ENCODE measurements at places on chromosomes 6 and 20.

DNA sequence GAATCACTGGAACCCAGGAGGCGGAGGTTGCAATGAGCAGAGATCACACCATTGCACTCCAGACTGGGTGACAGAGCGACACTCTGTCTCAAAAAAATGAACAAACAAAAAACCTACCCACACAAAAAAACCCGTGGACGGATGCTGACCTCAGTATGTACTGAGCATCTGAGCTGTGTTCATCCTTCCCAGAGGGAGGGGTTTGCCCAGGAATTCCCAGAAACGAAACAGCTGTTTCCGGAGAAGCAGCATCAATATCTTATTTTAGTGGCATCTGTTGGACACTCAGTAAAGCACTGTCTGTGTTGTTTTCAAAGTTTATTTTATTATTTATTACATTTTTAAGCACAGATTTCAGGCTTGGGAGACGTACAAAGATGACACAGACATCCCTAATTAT, 18.7 kb downstream of the NANP start:
- DNase-seq, result no peak

DNA sequence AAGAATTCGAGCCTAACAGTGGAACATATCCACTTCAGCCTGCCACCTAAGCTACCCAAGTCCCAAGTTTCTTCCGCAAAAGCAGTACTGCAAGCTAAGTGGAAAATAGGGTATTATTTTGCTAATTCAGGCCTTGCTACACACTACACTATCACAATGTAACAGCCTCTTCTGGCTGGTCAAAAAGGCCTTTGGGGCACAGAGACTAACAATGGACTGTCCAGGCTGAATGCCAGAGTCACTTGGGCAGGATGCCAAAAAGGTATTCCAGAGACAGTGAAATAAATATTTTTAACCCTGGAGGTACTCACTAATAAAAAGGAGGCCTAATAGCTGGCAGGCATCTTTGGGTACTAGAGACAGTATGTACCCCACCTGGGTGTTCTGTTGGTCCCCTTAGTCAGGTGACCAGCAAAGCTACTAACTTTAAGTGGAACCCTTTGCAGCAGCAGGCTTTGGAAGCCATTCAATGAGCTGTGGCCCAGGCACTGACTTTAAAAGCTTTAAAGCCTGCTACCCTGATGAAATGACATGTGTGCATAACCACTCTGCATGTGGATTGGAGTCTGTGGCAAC, 692.1 kb downstream of the HTR1B start:
- no peak for DNase-seq

DNA sequence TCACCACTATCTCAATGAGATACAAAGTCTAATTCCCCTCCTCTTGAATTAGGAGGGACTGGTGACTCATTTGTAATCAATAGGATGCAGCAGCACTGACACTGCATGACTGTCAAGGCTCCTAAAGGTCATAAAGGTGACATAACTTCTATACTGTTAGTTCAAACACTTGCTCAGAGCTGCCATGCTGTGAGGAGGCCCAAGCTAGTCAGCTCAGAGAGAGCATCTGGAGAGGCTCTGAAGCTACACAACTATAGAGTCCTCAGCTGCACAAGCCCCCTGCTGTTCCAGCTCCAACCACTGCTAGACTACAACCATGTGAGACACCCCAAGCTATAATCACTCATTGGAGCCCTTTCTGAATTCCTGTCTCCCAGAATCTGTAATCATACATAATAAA, 17.0 kb upstream of the HEY2 start:
- no peak for DNase-seq

- no peak for DNase-seq
Observed at GRCh38 chr6:135951169-135951568, 99.7 kb downstream of the PDE7B start.

DNA sequence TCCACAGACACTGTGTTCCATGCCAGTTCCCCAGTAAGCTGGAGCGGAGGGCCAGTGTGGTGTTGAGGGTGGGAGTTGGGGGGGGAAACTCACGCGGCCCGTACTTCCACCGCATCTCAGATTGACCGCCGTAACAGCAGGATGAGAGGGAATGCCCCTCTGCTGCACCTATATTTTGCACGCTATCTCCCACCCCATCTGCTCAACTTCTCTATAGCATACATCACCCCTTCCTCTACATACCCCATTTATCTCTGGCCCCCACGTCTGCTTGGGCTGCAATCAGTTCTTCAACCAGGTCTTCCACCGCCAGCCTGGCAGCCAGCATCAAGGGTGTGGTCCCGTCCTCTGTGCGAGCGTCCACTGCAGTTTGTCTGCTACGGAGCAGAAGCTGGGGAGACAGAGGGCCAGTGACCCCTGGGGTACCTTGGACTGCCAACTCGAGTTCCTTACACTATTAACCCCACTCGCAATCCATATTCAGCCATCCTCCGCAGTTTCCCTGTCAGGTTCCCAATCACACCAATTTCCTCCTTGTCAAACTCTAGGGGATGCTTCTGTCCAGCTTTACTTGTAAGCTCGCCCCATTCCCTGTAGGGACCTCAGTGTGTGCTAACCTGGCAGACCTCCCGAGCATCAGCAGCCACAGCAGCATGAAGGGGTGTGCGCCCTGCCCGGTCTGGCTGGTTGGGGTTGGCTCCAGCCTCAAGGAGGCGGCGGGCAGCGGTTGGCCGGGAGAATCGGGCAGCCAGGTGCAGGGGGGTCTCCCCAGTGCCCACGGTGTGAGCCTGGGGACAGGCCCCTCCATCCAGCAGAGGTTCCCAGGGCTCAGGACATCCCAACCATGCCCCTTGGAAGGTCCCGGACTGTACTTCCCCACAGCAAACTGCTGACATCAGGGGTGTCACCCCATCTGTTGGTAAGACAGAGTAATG, 4.5 kb upstream of the GPSM3 start:
- no peak for DNase-seq

- no peak for DNase-seq
Observed at GRCh38 chr6:15874326-15874725, 211.5 kb upstream of the DTNBP1 start.

- no peak for DNase-seq
Observed at GRCh38 chr6:81838031-81838430, 85.5 kb upstream of the TENT5A start.

DNA sequence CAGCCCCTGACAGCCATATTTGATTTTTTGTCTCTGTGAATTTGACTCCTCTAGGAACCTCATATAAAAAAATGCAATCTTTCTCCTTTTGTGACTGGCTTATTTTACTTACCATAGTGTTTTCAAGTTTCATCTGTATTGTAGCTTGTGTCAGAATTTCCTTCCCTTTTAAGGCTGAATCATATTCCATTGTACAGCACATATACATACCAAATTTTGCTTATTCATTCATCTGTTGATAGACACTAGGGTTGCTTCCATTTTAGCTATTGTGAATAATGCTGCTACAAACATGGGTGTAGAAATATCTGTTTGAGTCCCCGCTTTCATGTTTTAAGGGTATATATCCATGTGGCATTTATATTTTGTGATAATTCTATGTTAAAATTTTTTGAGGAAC, 49.2 kb upstream of the RNF217 start:
- DNase-seq, result no peak

- no peak for DNase-seq
Observed at GRCh38 chr20:21632031-21632734, 73.3 kb upstream of the PAX1 start.

GRCh38 chr20:3814928-3815495, 5.3 kb upstream of the AP5S1 start:
- no peak for DNase-seq

DNA sequence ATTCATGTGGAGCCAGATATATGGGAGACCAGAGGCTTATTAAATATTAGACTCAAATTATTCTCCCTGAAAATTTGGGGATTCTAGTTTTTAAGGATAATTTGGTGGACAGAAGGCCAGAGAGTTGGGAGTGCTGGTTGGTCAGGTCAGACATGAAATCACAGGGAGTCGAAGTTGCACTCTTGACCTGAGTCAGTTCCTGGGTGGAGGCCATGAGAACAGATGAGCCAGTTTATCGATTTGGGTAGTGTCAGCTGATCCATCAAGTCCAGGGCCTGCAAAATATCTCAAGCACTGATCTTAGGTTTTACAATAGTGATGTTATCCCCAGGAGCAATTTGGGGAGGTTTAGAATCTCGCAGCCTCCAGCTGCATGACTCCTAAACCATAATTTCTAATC, 563.5 kb upstream of the NRSN1 start:
- DNase-seq, result no peak

DNA sequence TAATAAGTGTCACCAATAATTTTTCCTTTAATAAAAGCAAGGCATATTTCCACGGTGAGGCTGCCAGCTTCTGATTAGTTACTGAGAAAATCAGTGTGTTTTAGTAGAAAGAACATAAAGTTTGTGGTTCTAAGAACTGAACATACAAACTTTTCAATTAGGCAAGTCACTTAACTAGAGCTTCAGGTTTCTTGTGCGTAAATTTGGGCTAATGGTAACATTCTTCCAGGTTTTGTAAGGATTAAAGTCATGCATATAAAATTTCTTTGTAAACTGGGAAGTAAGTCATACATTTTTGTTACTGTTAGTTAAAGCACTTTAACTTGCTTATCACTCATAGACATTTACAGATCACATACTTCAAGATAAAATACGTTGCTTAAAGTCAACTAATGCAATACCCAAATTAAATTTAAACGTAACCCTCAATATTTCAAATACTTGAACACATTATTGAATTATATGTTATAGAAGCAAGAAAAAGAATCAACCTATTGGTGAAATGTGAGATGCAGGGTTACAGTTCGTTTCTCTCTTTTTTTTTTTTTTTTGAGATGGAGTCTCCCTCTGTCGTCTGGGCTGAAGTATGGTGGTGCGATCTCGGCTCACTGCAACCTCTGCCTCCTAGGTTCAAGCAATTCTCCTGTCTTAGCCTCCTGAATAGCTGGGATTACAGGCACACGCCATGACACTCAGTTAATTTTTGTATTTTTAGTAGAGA, 327.3 kb upstream of the NOX3 start:
- DNase-seq, result no peak

- DNase-seq, result no peak
Observed at GRCh38 chr6:24903681-24904080, 32.1 kb downstream of the RIPOR2 start.

GRCh38 chr20:57809661-57810172, 99.9 kb upstream of the PMEPA1 start:
- no peak for DNase-seq

- no peak for DNase-seq
Observed at GRCh38 chr6:126786262-126786661, 332.2 kb upstream of the RSPO3 start.

DNA sequence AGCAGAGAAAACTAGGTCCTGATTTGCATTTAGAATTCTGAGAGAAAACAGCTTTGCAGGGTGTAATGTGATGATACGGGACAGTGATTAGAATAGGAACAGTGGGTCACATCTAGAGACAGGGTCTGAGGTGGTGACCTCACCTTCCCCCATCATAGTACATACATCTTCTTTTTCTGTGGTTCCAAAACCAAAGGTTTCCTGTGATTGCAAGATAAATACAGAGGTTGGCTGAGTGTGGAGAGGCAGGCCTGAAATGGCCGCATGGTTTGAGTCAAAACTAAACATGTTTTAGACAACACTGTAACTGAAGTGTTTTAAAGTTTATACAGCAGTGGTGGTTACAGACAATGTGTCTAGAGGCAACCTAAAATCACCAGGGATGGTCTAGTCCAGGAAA, 10.4 kb upstream of the NT5DC1 start:
- DNase-seq, result no peak

GRCh38 chr6:75096966-75097365, 108.9 kb downstream of the COL12A1 start:
- no peak for DNase-seq

- no peak for DNase-seq
Observed at GRCh38 chr6:11852061-11852651, 73.6 kb upstream of the ADTRP start.

DNA sequence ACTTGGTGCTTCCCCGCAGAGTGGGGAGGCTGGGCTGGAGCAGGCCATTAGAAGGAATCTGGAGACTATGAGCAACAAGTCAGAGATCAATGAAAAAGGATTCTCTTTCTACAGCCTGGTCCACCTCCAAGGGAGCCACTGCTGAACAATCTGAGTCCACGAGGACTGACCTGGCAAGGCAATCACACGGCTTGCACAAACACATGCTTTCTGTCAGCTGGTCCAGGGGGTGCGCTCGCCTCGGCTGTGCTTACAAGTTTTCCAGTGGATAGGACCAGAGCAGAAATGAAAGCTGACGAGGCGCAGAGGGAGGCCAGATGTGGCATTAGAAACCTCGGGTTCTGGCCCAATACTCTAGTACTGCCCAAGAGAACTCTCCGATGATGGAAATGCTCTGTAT, 18.1 kb downstream of the KCNK5 start:
- DNase-seq, result no peak

DNA sequence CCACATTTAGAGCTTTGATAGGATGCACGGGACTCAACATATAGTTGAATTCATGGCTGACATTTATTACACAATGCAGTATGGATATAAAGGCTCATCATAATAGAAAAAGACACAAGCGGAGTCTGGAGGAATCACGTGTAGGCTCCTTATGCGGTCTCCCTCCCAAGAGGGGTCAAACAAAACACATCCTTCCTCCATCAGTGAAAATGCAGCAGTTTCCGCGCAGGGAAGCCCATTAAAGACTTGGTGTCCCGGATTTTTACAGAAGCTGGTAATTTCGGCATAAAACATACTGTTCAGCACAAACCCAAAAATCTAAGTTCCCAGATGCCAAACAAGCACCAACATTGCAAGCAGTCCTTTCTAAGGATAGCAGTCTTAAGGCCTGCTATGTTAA, 1.1 kb downstream of the USP45 start:
- DNase-seq, result no peak

Measured in CD4-positive, alpha-beta T cell treated with Interleukin-17A for 4 hours (primary cell).